ENCODE measurements at places on chromosomes 4 and X.

DNA sequence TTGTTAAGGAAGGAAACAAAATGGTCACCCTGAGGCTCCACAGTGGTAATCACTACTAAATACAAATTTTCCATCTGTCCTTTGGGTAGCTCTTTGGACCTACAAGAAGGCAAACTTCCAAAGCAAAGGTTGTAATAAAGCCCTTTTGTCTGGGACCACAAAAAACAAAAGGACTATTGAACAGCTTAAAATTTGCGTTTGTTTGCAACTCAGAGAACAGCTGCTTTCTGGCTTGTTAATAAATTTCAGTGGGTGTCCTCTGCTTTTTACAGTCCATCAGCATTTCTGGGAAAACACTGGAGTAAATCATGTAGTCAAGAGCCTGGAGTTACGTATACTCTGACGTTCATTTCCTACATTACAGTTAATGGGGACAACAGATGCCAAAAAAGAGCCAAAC is 439.7 kb upstream of the DIAPH2 start:
- no peak for DNase-seq

GRCh38 chr4:161564230-161564834 is 599.5 kb downstream of the FSTL5 start:
- DNase-seq = no peak

- DNase-seq = no peak
Measured at GRCh38 chr4:181672751-181673150, 570.5 kb upstream of the TENM3 start.

DNA sequence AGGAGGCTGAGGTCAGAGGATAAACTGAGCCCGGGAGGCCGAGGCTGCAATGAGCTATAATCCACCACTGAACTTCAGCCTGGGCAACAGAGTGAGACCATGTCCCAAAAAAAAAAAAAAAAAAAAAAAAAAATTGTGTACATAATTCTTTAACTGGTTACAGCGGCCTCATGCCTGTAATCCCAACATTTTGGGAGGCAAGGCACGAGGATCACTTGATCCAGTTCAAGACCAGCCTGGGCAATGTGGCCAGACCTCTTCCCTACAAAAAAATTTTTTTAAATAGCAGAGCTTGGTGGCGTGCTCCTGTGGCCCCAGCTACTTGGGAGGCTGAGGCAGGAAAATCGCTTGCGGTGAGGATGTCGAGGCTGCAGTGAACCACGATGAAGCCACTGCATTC is 9.3 kb downstream of the KLHL15 start:
- DNase-seq = no peak

DNA sequence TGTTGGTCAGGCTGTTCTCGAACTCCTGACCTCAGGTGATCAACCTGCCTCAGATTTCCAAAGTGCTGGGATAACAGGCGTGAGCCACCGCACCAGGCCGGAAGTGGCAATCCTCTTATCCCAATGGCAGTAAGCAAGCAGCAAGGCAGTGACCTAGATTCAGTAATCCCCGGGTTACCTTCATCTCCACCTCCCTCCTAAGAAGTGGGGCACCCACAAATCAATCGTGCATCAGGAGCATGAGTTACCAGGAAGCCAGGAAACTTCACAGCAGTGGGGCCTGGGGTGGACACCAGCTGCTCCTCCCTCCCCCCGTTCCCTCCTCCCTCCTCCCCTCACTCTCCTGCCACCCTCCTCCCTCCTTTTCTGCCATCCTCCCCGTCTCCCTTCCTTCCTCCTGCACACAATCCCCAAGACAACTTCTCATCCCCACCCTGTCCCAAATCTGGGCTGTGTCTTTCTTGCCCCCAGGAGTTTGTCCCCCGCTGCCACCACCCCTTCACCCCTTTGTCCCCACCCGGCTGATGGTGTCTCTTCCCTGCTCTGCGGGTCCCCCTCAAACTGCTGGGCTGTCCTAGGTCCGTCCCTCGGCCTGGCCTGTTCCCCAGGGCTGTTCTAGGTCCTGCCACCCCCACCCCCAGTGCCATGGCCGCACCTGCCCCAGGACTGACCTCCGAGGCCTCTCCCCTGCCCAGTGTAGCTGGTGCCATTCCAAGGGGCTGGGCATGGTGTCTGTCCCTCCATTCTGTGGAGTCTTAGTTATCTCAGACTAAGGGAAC is 2.2 kb downstream of the PDE6B start:
- no peak for DNase-seq

- no peak for DNase-seq
Measured at GRCh38 chr4:15005474-15006115, 3.3 kb downstream of the CPEB2 start.

- DNase-seq = peak; percentile 60
Measured at GRCh38 chrX:12997906-12998687, 23.2 kb downstream of the TMSB4X start.

GRCh38 chr4:68180849-68181526 is 51.3 kb upstream of the TMPRSS11F start:
- DNase-seq = no peak

- DNase-seq = no peak
Measured at GRCh38 chrX:22538580-22538979, 265.9 kb downstream of the CBLL2 start.

- no peak for DNase-seq
Measured at GRCh38 chr4:153513596-153513995, 47.4 kb downstream of the TMEM131L start.

- no peak for DNase-seq
Measured at GRCh38 chr4:159240687-159241086, 137.8 kb downstream of the RAPGEF2 start.

DNA sequence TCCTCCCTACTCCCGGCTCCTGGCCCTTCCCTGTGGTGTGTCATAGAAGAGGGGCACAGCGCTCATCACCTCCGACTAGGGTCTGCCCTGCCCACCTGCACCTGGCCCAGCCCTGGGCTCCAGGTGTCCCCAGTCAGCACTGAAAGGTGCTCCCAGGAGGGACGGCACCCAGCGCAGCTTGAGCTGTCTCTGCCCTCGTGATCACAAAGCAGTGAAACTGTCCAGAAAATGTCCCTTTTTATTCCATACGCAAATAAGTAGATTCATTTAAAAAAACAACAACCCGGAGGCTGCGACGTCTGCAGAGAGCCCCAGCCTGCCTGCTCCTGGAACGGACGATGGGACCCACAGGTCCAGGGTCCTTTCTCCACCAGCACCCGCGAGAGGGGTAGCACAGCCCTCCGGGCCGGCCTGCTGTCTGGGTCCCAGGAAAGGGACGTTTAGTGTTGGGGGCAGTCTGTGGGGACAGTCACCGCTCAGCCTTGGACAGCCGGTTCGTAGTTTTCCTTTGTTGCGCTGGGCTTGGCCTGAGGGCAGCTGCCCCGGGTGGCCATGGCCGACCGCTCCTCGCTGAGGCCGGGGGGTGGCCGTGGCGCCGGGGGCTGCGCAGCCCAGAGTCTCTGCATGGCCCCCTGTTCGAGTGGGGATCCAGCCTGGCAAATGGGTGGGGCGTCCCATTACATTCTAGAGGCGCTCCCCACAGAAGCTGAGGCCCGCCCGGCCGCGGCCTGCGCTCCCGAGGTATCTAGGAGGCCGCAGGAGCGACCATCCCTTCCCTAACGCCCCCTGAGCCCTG is 4.6 kb downstream of the HMX1 start:
- DNase-seq = no peak

- DNase-seq = no peak
Measured at GRCh38 chr4:120065974-120066516, 603 bp downstream of the MAD2L1 start.

GRCh38 chrX:110920991-110921390 is 125.4 kb upstream of the CHRDL1 start:
- no peak for DNase-seq

- DNase-seq = no peak
Measured at GRCh38 chrX:71637253-71637618, 18.9 kb upstream of the CXCR3 start.

DNA sequence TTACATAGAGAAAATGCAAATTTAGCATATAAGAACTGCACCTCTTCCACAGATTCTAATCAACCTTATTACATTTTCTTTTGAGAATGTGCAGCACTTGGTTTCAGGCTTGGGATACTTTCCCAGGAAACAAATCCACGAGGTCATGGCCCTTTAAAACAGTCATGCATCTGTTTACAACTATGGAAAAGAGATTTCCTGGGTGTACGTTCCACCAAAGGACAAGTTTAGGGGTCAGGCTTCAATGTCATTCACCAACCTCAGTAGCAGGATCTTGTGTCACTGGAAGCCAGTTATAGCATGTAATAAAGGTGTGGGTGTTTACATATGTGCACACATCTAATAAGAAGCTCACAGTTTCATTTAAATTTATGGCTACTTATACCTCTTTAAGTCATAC is 30.7 kb downstream of the EREG start:
- no peak for DNase-seq

- no peak for DNase-seq
Measured at GRCh38 chr4:81723927-81724587, 252.3 kb upstream of the RASGEF1B start.

- DNase-seq = no peak
Measured at GRCh38 chrX:140723121-140723715, 13.7 kb downstream of the LINC00632 start.

- DNase-seq = no peak
Measured at GRCh38 chrX:103658681-103659433, 27.6 kb downstream of the MORF4L2 start.

DNA sequence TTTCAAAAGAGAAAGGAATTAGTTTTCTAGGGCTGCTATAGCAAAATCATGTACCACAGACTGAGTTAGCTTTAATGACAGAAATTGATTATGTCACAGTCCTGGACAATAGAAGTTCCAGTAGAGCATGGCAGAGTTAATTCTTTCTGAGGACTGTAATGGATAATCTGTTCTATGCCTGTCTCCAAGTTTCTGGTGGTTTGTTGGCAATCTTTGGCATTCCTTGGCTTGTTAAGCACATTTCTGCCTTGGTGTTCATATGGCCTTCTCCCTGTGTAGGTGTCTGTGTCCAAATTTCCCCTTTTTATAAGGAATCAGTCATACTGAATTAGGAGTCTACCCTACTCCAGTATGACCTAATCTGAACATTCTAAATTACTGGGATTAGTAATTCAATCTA is 336.1 kb upstream of the PABPC4L start:
- no peak for DNase-seq

DNA sequence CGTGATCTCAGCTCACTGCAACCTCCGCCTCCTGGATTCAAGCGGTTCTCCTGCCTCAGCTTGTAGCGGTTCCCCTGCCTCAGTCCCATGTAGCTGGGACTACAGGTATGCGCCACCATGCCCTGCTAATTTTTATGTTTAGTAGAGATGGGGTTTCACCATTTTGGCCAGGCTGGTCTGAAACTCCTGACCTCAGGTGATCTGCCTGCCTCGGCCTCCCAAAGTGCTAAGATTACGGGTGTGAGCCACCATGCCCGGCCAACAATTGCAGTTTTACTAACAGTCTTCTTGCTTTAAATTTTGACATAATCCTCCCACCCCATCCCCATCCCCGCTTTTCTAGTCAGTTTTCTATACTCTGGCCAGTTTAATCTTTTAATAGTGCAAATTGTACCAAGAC is 112.0 kb downstream of the CFAP299 start:
- DNase-seq = no peak
